ENCODE measurements at places on chromosomes 2 and 18.

DNA sequence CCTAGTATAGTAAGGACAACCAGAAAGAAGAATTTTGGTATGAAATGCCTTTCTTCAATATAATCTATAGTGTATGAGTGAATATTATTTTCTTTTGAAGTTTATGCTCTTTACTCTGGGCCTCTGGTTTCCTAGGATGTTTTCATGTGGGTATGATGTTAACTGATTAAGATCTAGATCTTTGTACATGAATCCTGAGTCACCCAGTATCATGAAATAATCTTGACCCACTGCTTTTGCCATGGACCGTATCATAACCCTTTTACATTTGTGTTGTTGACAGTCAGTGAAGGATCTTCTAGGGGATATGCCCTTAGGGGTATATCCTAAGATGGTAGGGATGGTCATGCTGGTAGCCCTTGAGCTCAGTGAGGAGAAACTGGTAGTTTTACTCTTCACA, 100.3 kb downstream of the RAB3GAP1 start:
- no peak for DNase-seq

GRCh38 chr2:94996305-94997100, 29.0 kb upstream of the MAL start:
- DNase-seq = no peak

DNA sequence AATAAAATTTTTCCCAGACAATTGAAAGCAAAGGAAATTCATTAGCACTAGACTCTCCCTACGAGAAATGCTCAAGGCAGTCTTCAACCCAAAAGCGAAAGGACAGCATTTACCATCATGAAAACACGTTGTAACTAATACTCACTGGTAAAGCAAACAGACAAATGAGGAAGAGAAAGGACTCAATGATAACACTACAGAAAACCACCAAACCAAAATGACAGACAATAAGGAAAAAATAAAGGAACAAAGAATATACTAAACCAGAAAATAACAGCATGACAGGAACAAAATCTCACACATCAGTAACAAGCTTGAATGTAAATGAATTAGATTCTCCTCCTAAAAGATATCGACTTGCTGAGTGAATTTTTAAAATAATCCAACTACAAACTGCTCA, 190.7 kb downstream of the NOL4 start:
- no peak for DNase-seq

DNA sequence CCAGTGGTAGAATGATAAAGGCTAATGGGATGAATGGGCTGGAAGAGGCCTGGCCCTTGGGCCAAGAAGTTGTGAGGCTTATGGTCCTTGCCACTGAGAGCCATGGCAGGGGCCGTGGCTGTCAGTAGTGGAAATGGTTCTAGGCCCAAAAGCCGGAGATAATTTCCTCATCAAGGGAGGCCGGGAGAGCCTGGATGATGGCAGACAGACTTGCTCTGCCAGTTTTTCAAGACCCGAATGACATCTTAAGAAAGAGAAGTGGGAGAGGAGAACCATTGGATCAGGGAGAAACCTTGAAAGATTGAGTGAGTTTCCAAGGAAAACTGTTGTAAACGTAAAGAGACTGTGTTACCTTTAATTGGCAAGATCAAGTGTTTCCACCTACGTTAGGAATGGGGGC, 46.3 kb upstream of the VPS54 start:
- no peak for DNase-seq

GRCh38 chr2:64727013-64727767, 73.5 kb upstream of the SERTAD2 start:
- DNase-seq = no peak

DNA sequence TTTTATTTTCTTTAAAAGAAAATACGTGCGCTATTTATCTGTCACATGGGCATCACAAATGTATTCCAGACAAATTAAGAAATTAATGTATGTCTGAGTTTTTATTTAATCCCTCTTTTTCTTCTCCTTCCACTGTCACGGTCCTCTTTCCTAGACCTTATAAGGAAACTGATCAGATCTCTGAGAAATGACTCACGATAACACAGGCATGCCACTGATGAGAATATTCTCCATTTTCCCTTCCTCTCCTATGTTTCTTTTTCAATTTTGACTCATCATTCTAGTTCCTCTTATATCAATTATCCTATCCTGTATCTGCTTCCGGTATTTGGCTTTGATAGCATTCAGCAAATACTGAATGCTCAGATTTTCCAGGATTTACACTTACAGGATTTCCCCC, 121.8 kb downstream of the DSC3 start:
- DNase-seq = no peak

All from D341Med (cell line).